ENCODE measurements at places on chromosomes 4 and X. TPM values are rescaled to one million over a fixed set of nuclear protein-coding genes. Genes with fewer than 3 reads are reported as not detected.

Gene MTMR8
- 1.2 TPM for total RNA-seq

- no peak for DNase-seq
These were observed 500.6 kb upstream of the RPS6KA3 start for GRCh38 chrX:20767346-20767745.

GRCh38 chrX:46961097-46961496 lies 48.9 kb downstream of the JADE3 start:
- DNase-seq: no peak

Gene REELD1
- total RNA-seq: not detected

Gene PPEF1
- total RNA-seq: not detected

- no peak for DNase-seq
These were observed 37.9 kb upstream of the SEC24B start for GRCh38 chr4:109395694-109396093.

DNA sequence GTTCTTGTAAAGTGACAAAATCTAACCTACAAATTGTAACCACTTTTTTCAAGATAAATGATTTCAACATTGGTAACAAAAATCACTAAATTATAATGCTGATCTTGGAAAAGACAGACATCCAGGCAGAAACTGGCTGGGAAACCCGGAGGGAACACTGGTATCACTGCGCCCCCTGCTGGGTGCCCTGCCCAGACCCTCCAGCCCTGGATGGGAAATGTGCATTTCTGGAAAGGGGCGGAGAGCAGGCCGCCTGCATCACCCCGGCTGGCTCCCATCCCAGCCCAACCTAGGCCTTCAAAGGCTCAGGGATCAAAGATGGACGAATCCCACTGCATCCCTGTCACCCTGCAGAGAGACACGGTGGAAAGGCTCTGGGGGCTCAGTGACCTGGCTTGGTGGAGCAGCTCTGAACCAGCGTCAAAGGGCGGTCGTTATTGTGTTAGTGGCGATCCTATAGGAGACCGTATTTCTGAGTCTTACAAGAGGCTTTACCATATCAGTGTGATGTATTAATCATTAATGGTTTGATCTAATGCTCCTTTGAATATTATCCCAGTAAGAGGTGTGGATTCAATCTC lies 37.3 kb downstream of the ACOX3 start:
- peak; percentile 11 for DNase-seq

GRCh38 chr4:148118633-148119032 lies 323.6 kb downstream of the NR3C2 start:
- DNase-seq: no peak

- no peak for DNase-seq
These were observed 8.7 kb upstream of the PDHA2 start for GRCh38 chr4:95831166-95831565.

DNA sequence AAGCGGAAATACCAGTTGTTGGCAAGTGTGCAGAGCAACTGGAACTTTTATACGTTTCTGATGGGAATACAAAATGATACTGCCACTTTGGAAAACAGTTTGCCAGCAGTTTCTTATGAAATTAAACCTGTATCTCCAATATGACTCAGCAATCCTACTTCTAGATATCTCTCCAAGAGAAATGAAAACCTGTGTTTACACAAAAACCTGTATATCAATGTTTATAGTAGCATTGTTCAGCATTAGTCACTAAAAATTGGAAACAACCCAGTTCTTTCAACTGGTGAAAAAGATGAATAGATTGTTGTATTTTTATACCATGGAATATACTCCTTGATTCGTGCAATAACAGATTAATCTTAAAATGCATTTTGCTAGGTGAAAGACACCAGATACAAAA lies 26.8 kb downstream of the ATP7A start:
- peak; percentile 21 for DNase-seq

Gene ASMTL
- total RNA-seq: 21.3 TPM

DNA sequence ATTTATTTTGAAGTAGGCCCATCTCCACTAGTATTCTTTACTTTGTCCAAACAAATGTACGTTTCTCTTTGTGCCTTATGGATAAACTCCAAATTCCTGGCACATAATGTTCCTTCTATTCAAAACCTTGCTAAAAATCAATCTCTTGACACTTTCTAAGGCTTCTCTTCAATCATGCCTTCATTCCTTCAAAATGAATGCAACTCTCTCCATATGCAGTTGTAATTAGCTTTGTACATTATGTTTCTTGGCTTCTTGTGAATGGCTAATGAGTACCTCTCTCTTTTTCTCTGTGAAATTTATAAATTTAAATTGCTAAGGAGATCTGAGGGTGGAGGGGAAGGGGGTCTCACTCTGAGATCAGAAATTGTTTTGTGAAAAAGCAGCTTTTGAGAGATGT lies 24.0 kb upstream of the ANK2 start:
- no peak for DNase-seq

Gene STPG2
- 0.07 TPM for total RNA-seq

DNA sequence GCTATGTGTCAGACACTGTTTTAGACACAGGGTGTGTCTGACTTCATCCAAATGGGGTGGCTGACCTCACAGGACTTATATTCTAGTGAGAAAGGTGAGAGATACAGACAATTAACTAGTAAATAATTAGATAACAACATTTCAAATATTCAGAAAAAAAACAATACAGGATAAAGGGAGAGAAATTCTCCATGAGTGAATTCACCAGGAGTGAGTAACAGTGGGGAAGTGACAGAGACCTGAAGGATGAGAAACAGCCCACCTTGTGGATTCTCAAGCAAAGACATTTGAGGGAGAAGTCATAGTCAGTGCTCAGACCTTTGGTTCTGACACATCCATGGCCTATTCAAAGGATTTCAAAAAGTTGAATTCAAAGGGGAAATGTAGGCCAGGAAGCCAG lies 627.9 kb downstream of the IQCM start:
- no peak for DNase-seq

All from foreskin keratinocyte (primary cell).